ENCODE measurements at places on chromosomes 6 and 20.

- DNase-seq = no peak
Observed at GRCh38 chr6:163460307-163460782, 45.8 kb downstream of the QKI start.

DNA sequence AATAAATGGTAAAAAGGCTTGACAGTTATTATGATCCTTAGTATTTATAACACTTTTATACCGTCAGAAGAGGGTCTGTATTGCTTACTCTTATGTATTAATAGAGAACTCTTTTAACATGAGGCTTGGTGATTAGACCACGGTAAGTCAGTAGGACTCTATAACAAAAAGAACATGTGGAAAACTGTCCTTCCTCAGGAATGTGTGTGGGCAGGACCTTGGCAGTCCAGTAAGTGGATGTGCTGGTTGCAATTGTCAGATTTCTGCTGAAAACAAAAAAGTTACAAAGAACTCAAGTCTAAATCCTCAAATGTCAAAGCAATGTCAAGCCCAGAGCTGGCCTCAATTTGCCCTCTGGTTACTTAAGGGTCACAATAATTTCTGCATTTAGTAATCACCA, 81.1 kb downstream of the PLCG1 start:
- no peak for DNase-seq

DNA sequence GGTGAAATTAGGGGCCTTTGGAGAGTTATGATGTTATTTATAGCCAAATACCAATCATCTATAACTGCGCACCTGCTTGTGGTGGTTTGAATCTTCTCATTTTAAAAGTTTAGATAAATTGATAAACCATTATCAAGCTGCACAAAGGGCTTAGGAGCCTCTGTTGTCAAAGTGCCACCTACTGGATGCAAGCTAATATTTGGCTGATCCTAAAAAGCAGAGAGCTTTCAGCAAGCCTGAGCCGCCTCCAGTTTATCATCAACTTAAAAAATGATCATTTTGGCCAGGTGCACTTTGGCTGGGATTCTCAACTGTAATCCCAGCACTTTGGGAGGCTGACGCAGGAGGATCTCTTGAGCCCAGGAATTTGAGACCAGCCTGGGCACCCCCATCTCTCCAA, 58.5 kb upstream of the ATXN1 start:
- DNase-seq = no peak

DNA sequence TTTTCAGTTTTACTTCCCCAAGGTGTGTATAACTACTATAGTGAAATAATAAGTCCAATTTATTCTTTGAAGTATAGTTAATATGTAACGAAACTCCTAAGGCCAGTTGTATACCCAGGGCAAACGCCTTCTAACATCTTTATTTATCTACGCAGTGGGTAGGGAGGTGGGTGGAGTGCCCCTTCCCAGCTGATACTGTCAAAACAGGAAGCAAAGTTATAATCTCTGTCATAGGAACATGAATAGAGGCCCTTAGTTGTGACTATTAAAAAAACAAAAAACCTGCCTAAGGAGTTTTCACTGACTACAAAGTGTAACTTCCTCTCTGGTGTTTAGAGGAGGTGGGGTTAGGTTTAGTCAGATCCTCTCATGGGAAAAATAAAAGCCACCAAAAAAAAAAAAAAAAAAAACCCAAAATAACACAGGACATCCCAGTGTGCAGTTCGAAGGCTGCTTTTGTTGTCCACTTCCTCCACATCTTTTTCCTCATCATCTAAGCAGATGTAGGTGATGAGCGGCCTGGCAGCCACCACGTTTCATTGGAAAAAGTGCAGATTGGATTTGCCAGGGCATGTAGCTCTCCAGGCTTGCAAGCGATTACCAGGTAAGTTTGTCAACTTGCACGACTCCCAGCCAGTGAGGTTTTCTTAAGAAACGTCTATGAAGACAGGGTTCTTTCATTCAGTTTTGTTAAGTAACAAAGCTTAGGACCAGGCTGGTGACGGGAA, 58.7 kb downstream of the UTRN start:
- peak; percentile 41 for DNase-seq

- DNase-seq = no peak
Observed at GRCh38 chr6:165707067-165707853, 44.2 kb upstream of the PDE10A start.

DNA sequence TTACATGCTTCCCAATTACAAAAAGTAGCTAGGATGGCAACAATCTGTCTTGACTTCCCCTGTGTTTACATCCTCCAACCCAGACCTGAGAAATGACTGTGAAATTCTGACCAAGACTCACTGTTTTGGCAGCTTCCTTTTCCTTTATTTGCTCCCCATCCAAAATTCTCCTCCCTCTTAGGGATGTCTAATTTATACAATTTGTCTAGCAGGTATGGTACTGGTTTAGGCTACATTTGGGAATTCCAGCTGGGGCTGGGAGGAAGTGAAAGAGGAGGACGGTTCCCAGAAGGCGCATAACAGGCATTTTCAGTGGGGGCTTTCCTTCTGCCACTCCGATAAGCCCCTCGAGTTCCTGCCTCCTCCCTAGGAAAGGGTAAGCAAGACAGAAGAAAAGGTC, 231.5 kb upstream of the BTBD3 start:
- DNase-seq = no peak

- DNase-seq = peak; percentile 49
Observed at GRCh38 chr6:79777713-79778579, 146.8 kb downstream of the SH3BGRL2 start.

DNA sequence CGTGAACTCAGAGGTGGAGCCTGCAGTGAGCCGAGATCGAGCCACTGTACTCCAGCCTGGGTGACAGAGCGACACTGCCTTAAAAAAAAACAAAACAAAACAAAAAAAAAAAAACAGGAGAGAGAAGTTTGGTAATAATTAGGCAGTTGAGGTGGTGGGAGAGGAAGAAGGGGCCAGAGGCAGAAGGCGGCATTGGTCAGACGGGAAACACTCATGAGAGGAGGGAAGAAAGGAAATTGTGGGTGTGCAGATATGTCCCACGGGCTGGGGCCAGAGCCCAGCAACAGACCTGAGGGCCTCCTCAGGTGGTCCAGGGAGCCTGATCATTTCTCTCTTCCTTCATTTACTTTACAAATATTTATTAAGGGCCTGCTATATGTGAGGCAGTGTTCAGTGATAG, 20.0 kb downstream of the SULF2 start:
- DNase-seq = no peak

GRCh38 chr6:83758533-83758932, 49.6 kb upstream of the SNAP91 start:
- DNase-seq = no peak

DNA sequence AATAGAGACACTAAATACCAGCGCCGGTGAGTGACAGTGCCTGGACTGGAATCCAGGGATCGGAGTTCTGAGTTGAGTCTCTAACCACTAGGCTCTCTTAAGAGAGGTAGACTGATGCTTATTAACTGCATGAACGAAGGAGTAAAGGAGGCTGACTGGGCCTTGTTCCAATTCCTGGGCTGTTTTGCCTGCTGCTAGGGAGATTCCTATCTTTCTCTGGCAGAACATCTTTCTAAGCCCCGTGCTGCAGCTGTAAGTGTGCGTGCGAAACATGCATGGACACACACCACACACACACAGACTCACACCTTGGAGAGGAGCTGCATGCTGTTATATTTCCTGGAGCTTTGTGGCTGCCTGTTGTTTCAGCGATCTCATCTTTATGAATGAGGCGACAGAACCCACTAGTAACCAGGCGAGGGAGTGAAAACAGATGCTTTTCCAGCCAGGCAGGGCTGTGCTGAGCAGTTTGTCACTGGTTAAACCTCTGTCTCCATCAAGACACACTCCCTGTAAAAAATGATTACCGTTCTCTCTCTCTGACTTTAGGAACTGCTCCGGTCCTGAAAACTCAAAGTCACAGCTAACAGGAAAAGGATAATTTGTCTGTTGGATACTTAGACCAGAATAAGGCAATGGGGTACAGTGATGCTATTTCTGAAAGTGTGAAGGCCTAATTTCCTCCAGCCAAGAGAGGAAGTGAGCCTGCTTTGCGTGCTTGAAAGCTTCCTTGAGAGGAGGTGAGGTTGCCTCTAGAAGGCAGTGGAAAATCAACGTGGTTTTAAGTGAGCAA, 157.4 kb upstream of the ZNF217 start:
- peak; percentile 83 for DNase-seq

- no peak for DNase-seq
Observed at GRCh38 chr6:29507319-29507718, 19.6 kb upstream of the MAS1L start.

DNA sequence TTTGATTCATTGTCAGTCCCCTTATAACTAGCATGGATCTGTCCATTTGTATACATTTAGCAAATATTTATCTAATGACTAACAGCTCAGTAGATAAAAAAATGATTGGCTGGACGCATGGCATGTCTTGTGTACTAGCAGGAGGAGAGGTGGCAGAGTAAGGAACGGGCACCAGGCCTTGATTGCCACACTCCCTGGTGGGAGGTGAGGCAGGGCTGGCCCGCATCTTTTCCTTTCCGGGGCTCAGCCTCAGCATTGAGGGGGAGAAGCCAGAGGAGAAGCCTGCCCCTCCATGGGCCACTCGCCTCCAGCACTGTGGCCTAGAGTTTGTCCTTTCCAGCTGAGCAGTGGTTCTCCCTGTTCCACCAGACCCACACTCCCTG, 84.9 kb upstream of the TMEM181 start:
- DNase-seq = no peak

DNA sequence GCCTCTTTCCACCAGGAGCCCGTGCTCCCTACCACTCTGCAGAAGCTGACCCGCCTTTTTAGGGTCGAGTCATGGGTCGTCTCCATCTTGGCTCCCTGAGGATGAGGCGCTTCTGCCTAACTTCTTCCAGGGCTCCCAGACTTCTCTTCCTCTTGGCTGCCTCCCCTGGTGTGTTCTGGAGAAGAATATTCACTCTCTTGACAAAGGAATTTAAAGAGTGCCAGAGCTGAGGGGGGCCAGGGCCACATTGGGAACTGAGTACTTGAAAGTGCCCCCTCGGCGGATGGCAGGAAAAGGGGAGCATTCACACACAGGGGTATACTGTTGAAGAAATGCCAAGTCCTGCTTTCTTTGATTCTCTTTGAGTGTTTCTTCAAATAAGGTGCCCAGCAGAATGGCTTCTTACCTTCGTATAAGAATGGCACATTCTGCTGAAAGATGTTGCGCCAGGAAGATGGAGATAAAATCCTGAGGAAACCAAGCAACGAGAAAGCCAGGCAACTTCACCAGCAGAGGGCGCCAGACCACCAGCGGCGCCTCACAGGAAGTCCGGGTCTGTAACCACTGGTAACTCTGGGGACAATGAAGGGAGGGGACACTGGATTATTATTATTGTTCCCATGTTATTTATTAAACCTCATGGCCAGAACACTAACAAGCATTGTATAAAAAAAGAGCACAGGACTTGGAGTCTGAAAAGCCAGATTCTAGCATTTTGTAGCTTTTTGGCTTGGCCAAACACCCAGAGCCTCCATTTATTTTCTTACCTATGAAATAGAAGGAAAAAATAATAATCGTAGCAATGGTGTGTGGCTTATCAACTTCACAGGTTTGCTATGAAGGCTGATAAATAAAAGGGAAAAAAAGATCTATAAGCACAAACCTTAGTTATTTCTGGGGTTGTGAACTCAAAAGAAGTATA, 176.7 kb downstream of the HACE1 start:
- DNase-seq = peak; percentile 19

DNA sequence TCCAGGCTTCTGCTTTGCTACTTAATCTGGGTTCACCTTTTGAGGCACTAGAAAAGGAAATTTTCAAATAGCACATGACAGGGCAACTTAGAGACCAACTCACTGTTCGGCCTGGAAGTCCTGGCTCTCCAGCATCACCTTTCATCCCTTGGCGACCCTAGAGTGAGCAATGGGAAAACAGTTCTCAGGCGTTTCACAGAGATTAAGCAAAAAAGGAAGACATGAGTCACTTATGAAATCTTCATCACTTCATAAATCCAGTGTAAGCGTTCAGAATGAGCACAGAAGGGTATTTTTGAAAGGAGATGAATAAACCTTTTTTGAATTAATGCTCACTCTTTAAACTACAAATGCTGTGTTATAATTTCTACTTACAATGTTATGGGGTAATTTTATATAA, 104.0 kb downstream of the COL12A1 start:
- DNase-seq = no peak

GRCh38 chr6:67141005-67141404, 1434.0 kb upstream of the EYS start:
- DNase-seq = no peak

DNA sequence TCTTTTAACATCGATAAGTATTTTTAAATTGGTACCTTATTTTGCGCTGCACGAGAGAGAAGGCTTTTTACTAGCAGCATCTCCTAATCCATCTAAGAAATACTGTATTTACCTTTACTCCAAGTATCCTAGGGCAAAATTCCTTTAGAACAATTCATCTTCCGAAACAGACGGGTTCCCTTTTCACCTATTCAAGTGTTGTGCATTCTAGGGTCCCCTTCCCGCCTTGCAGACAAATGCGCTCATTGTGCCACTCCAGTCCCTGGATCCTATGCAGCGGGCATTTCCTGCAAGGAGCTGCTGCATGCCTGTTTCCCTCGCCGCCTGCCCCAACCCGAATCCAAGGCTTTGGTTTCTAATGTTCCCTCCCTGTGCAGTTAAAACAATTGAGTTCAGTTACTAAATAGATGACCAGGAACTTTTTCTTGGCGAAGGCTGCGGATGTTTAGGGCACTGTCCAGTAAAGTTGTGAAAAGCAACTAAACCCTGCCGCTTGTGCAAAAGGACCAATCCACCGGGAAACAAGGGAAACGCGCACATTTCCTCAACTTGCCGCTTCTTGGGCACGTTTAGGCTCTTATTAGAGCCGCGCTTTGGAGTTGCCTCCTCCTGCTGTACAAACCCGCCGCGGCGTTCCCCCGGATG, 556 bp upstream of the SCAF8 start:
- DNase-seq = no peak

GRCh38 chr6:159979136-159979874, 10.4 kb downstream of the IGF2R start:
- no peak for DNase-seq

DNA sequence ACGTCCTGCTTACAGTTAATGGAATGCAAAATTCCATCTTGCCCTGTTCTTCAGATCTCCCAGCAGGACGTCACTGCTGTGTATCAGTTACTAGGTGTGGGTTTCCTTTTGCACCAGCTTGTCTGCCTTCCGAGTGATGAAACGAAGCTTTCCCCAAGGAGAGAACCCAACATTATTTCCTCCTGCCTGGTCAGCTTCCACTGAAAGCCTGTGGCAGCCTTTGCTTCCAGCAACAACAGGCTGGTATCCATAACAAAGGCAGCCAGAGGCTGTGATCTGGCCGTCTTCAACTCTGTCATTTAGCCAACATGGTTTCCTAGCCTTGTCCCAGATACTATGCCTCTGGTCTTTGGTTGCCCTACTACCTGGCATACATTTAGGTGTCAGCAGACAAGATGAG, 78.9 kb upstream of the HEY2 start:
- no peak for DNase-seq

Measured in GDM1 (cell line).